ENCODE measurements at places on chromosomes 3 and 15. TPM values are rescaled to one million over a fixed set of nuclear protein-coding genes. Genes with fewer than 3 reads are reported as not detected.
A peak's percentile ranks its signal among the peaks of the same experiment; 100 is the strongest.

DNA sequence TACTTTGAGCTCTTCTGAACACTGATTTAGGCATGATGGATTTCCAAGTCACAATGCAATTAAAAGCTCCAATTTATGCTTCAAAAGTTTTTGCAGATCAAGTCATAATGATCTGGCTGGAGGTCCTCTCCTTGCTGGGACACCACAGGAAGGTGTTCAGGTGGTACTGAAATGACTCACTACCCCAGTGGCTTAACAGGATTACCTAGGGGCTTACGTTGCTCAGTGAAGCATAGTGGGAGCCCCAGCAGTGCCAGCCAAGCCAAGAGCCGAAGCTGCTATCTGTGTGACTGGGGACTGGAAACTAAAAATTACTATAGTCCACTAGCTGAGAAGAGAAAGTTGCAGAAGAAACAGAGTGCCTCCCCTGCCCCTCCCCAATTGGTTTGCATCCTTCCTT is 110.1 kb upstream of the LPP start:
- no peak for DNase-seq

GRCh38 chr3:16134173-16134928 is 40.1 kb upstream of the GALNT15 start:
- DNase-seq, result no peak

DNA sequence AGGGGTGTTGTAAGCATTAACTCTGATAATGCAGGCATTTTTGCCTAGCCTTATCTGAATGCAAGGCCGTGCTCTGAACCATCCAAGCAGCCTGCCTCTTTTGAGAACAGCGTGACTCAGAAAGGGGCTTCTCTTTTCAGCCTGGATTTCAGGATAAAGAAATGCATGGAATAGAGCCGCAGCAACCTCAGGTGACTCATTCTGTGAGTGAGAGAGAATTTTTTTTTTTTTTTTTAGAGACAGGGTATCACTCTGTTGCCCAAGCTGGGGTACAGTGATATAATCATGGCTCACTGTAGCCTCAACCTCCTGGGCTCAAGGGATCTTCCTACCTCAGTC is 20.6 kb upstream of the PDE8A start:
- peak; percentile 44 for DNase-seq

DNA sequence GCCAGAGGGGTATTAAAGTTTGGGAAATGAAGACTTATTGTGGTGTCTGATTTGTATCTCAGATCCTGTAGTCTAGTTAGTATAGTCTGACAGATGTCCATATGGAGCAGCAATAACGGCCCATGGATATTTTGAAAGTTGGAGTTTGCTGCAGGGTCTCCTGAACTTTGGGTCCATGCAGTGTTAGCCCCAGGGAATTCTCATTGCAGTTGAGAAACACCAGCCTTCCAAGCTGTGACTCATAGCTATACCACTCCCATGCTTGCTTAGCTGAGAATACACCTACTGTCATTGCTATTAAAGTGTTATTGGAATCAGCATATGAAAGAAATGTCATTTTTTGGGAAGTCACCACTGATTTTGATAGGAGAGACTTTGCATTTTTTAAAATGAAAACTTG is 29.2 kb downstream of the TMOD2 start:
- peak; percentile 42 for DNase-seq

DNA sequence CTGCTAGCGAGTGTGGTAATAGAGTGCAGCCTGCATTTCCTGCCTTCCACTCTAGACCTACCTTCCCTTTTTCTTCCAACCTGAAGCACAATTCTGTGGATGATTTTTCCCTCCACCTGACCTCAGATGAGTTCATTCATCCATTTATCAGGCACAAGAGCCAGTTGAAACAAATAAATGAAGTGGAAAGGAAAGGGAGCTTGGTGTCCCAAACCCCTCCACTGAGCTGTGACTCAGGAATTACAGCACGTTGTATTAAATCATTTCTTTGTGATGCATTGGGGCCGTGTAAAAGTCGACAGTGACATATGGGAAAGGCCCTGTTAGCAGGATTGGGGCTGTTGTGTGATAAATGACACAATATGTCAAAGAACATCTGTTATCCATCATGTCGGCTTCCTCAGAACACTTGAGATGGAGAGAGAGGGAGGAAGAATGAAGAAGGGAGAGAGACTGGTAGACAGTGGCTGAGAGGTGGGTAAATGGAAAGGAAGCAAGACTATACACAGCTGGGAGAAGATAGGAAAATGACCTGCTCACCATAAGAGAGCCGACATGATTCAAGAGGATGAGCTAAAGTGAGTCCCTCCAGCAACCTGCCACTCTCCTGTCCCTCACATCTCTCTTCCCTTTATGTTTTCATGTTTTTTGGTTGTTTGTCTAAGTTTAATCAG is 366.0 kb downstream of the AGBL1 start:
- no peak for DNase-seq

DNA sequence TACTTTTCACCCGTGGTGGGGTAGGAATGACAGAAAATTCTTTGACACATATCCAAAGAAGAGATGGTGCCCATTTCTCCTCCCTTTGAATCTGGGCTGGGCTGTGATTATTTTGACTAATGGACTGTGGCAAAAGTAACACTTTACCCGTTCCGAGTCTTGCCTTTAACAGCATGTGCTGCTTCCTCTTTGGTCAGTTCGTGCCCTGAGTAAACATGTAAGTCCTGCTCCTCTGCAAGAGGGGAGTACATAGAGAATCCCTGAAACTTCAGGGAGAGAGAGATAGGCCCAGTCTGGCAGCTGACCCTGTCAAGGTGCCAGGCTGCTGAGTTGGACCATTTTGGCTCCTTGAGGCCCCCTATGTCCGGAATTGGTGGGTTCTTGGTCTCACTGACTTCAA is 243.1 kb downstream of the EPHB1 start:
- no peak for DNase-seq

GRCh38 chr3:38950581-38950980 is 101.2 kb downstream of the SCN11A start:
- no peak for DNase-seq

- peak; percentile 3 for DNase-seq
Measured at GRCh38 chr15:47718497-47719437, 1.5 kb downstream of the SEMA6D start.

GRCh38 chr3:195102609-195103467 is 168.1 kb downstream of the XXYLT1 start:
- peak; percentile 91 for DNase-seq

DNA sequence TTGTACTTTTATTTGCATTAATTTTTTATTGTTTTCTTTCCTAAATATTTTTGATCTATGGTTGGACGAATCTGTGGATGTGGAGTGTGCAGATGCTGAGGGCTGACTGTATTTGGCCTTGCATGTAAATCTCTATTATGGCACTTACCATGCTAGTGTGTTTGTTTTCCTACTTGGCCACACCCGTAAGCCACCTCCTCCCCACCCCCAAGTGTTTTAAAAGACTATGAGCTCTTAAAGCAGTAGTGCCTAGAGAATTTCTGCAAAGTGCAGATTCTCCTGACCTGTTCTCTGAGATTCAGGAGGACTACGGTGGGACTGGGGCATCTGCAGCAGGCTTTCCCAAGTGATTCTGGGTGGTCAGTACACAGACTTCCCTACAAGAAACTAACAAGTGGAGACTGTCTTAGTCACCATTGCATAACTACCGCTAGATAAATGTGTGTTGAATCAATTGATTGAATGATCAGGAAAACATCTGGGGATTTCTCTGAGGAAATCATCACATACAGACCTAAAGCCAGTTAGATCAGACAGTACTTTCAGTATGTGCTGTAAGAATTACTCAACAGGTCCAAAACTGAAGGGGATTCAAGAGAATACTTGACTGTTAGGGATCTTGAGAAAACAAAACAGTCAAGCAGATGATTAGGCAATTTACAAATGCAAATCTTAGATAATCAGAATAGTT is 6.2 kb upstream of the TIPARP start:
- peak; percentile 45 for DNase-seq

DNA sequence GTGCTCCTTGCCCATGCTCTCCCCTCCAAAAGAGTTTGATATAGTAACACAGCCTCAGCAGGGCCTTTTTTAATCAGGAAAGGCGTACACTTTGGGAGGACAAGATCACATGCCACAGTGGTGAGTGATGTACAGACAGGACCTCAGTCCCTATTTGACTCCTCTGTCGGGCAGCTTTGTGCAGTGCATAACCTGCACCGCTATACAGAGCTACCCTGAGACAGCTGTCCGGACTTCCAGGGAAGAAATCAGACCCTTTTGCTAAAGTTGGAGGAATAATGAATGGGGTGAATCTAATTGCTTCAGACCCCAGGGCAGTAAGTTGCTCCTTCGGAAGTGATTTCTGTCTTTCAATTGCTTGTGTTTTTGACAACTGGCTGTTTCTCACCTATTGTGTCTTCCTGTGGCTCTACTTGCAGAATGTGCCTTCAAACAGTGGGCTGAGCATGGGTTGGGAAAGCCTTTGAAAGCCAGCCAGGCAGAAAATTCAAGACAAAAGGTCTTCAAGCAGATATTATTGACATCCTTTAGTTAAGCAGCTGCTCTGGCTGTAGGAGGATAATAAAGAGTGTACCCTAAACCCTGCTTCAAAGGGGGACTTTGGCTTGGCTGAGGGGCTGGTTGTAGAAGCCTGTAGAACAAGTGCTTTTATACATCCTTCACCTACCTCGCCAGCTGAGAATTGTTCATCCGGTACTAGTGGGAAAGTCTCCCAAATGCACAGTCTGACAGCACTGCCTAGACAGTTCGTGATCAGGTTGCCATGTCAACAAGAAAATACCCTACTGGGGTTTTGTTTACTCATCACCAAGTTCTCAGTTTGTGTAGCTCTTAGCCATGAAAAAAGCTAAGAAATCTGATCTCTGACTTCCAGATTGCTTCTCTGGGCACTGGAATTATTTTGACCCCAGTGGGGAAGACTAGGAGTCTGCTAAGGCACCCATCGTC is 35.1 kb downstream of the SNTN start:
- DNase-seq, result no peak

DNA sequence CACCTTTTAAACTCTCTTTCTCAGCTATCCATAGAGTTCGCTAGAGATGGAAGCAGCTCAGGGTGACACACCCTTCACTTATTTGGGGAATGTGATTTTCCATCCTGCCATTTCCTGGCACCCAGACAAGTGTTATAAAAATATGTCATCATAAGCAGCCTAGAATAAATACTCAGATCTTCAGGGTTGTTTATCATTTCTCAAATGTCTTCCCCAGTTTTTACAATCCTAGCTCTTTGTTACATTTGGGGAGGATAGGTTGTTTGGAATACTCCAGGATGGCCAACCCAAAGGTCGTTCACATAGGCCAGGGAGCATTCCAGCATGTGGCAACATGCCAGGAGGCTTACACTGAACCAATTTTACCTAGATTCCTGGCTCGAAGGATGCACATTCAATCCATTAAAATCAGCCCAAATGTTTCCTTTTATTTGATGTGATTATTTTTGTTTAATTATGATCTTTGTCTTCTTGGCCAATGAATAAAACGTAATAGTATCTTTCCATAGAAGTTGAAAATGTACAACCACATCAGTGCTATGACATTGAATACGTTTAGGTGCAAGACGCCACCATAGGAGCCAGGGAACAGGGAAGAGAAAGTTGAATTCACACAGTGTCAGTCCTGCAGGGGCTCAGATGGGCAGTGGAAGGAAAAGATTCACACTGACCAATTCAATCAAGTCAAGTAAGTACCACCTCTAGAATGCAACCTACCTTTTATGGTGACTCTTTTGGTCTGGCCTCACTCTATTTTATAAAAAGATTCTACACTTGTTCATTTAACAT is 537.7 kb upstream of the MDFIC2 start:
- peak; percentile 77 for DNase-seq

GRCh38 chr3:30183421-30183820 is 423.0 kb upstream of the TGFBR2 start:
- no peak for DNase-seq

GRCh38 chr3:1294586-1294985 is 201.8 kb downstream of the CNTN6 start:
- DNase-seq, result no peak

Gene MB21D2
- 4.7 TPM for polyA plus RNA-seq

Gene TRPM1
- not detected for polyA plus RNA-seq

Gene PATL2
- polyA plus RNA-seq, result 0.12 TPM

Gene KCNMB3
- 0.67 TPM for polyA plus RNA-seq

Gene FAM98B
- 4.0 TPM for polyA plus RNA-seq

Gene ISLR
- polyA plus RNA-seq, result 0.08 TPM

Gene GNB4
- 35.7 TPM for polyA plus RNA-seq

Gene BFSP2
- polyA plus RNA-seq, result not detected

Gene CLDN18
- not detected for polyA plus RNA-seq
